ENCODE measurements at places on chromosomes 1 and 21.

DNA sequence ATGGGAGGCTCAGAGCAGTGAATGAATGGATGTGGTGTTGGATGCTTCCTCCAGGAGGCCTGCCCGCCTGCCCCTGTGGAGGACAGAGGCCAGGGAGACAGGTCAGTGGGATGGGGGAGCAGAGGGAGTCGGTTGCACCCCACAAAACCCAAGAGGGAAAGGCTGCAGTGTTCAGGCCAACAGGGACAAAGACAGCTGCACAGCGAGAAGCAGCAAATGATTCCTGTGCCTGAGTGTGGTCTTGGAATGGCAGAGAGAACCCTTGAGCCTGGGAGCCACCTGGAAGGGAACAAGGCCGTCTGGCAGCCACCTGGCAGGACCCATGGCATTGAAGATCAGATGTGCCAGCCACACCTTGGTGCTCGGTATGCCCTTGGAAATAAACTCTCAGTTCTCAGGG is 8.1 kb downstream of the TFF3 start:
- DNase-seq, result no peak

GRCh38 chr1:52413410-52413989 is 9.1 kb downstream of the PRPF38A start:
- no peak for DNase-seq

GRCh38 chr1:12333036-12333785 is 103.4 kb downstream of the VPS13D start:
- DNase-seq, result no peak

GRCh38 chr1:189962181-189962580 is 515.5 kb downstream of the BRINP3 start:
- DNase-seq, result peak; percentile 27

DNA sequence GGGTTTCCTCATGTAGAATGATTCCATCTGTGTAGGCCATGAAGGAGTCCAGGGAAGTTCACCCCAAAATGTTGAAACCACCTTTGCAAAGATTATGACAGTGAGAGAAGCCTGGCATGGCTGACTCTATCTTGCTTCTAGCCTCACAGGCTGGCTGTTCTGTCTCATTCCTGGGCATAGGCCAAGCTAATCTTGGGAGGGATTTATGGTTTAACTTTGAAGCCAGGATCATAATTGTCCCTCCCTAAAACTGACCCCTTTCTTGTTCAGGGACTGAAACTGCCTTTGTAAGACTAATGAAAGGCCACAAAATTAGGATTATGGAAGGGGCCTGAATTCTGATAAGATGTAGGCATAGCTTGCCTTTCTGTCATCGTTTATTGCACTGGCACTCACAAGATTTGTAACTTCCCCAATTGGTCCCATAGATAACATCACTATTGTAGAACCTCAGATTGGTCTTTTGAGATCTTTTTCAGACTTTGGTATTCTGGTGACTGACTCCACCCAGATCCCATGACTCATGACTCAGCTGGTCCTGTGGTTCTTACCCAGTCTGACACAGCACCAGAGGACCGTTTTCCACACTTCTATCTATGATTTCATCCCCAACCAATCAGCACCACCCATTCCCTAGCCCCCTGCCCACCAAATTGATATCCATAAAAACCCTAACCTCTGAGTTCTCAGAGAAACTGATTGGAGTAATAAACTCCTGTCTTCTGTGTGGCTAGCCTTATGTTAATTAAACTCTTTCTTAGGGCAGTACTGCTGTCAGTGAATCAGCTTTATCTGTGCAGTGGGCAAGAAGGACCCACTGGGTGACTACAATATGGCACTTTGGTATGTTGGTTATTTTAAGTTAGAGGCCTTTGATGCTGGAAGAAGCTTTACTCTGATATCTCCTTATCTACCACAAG is 13.6 kb upstream of the LAMTOR5 start:
- no peak for DNase-seq

DNA sequence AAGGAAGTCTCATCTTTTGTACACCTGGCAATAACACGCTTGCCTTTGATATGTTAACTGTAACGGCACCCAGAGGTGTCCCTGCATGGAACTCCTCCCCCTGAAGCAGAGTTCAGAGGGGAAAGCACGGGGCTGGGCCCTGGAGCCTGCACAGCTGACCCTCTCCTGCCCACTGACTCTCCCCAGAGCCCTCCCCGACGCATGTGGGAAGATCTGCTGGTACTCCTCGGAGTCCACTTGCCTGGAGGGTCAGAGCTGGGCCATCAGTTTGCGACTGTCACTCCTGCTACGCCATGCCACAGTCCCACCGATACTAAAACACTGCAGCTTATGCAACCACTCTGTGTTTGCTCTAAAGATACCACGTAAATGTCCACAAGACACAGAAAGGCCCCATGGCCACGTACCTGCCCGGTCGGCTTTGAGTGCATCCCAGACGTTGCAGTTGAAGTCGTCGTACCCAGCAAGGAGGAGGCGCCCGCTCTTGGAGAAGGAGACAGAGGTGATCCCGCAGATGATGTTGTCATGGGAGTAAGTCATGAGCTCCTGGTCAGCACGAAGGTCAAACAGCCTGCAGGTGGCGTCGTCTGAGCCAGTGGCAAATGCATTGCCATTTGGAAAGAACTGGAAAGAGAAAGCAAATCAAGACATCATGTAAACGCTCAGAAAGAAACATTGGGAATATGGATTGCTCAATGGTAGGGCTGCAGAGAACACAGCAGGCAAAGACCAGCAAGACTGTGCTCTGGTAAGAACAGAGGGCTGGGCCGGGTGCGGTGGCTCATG is 10.6 kb upstream of the NADK start:
- DNase-seq, result no peak

GRCh38 chr1:118990513-118991152 is 2.5 kb upstream of the TBX15 start:
- DNase-seq, result no peak

DNA sequence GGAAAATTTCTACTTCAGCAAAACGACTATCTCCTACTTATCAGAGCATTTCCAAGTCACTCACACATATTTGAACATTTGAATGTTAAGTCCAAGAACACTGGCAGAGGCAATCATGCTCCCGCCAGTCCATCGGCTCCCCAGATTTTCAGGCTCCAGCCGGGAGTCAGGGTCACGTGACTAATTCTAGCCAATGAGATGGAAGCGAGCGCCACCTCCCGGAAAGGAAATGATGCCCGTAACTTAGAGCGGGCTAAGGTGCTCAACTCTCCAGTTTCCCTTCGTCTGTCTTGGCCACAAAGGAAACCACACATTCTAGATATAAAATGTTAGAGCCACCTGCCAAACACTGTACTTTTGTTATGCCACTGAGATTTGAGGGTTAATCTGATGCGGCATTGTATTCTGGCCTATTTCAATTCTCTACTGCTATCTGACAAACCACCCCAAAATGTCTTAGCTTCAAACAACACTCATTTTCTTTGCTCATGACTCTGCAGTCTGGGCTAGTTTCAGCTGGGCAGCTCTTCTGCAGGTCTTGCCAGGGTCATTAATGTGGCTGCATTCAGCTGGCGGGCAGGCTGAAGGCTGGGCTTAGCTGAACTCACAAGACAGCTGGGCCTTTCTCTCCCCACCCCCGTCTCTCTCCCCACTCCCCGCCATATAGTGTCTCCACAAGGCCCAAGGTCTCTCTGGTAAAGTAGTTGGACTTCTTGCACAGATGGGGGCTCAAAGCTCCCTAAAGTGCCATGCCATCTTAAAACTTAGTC is 16.5 kb upstream of the LHX4 start:
- DNase-seq, result no peak

DNA sequence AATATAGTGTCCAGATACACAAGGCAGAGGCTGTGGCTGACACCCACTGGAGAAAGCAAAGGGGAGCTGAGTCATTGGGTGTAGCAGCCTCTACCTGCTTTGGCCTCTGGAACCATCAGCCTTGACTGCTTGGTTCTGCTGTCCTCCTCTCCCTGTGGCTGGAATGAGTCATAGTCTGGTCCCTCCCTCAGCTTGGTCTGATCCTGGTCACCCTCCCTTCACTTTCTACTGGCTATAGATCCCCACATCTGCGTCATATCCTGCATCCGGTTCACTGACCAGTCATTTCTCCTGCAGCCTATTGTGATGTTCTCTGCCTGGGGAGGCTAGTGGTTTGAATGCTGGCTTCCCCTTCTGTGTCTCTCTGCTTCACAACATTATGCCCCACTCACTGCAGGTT is 372.8 kb upstream of the DAB1 start:
- no peak for DNase-seq

- no peak for DNase-seq
Observed at GRCh38 chr21:40227096-40227495, 359.9 kb downstream of the PCP4 start.

Measured in muscle of back (tissue), 13 donors.